ENCODE measurements at places on chromosomes 2 and 18. TPM values are rescaled to one million over a fixed set of nuclear protein-coding genes. Genes with fewer than 3 reads are reported as not detected.

TMEM17 gene
- 3.1 TPM for total RNA-seq

IL36B gene
- not detected for total RNA-seq

VIL1 gene
- not detected for total RNA-seq

B4GALT6 gene
- 0.98 TPM for total RNA-seq

TEKT4 gene
- not detected for total RNA-seq
